Bone marrow (tissue), 2 donors: ENCODE measurements at places on chromosomes 2 and 18.

DNA sequence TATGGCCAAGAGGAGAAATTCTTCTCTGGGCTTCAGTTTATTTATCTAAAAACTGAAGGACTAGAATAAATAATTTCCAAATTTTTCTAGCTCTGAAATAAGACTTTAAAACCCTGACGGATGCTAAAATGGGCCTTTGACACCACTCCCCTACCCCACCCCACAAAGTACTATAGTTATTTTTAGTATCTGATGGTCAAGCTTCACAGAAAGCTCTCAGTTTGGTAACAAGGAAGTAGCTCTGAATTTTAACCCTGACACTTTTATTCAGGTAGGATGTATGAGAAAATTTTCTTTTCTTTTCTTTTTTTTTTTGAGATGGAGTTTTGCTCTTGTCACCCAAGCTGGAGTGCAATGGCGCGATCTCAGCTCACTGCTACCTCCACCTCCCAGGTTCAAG lies 2.4 kb downstream of the RBKS start:
- DNase-seq: no peak

DNA sequence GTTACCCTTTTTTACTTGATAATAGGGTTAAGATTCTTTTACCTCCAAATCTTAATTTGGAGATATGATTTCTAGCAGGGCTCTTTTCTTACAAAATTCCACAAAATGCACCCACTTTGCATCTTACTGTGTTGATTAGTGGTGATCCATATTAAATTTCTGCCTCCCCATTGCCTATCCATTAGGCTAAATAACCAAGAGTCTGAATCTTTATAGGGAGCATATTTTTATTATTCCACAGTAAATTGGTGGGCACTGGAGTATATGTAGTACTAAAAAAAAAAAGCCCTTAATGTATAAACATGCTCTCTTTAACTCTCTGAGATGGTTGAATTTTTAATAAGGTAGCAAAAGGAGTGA lies 8.1 kb upstream of the TXNDC2 start:
- no peak for DNase-seq

DNA sequence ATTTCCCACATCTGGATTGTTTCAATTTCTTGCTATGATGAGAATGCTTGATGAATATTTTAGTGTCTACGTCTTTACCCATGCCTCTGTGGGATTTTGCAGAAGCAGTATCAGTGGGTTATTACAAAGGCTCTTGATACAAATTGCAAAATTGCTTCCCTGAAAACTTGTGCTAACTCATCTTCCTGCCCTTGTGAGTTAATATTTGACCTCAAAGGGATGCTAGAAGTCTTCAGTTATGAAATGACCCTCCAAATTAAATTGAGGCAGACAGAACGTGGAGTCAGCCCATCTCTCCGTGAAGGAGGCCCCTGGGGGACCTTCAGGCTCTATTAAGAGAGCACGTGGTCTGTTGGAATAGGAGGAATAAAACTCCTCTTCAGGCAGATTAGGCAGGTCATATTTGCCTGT lies 239.2 kb upstream of the HS6ST1 start:
- no peak for DNase-seq

DNA sequence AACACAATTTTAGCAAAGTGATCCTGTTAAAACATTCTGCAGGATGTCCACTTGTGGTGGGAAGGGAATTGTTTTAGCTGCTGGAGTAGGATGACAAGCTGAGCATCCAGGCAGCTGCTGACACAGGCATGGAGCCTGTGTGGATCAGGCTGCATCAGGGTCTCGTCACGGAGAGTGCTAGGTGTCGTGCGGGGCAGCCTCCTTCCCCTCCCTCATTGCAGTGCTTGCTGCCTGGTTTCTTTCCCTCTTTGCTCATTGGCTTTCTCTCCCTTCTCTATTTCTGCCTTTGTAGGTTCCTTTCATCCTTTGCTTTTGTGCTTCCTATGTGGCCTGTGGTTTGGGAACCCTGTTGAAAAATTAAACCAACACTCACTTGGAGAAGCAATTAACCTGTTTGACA lies 172.9 kb downstream of the TPGS2 start:
- DNase-seq: no peak

DNA sequence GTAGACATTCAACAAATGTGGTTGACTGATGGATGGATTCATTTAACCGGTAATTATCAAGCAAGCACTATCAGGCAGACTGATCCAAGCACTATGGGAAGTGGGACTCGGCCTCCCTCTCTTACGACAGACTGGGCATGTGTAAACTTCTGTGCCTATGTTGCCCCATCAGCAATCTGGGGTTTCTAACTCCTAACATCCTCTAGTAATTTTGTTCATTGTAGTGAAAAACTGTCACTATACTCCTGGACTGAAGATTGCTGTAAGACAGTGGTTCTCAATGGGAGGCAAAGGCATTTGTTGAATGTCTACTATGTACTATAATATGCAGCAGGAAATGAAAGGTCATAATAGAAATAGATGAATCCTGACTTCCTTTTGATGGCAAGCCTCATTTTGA lies 51.2 kb upstream of the CREB1 start:
- no peak for DNase-seq

DNA sequence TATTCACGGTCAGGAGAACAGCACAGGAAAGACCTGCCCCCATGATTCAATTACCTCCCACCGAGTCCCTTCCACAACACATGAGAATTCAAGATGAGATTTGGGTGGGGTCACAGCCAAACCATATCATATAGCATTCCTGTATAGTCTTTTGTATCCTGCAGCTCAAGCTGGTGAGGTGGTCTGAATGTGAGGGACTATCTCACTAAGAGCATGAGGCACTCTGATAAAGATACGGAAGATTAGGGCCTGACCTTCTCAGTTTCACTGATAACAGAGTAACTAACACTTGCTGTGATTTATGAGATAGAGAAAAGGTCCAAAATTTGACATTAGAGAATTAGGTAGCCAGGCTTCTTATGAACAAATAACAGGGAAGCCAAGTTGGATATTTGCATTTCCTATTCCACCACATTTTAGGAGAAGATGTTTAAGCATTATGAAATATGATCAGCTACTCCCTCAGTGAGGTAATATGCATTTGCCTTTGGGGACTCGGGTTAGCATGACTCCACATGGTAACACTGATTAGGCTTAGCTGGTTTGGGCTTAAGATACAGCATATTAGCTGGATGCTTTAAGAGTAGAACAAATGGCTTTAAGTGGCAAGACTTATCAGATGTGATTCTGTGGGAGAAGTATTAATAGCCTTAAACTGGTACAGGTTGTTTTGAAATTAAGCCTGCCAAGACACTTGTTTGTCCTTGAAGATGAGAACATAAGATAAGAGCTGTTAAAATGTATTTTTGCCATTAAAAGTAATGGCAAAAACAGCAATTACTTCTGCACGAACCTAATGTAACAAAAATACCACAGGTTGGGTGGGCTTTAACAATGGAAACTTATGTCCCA lies 106.9 kb upstream of the MSTN start:
- DNase-seq: no peak

GRCh38 chr2:144946263-144946662 lies 426.3 kb upstream of the ZEB2 start:
- DNase-seq: no peak

GRCh38 chr2:188410504-188411235 lies 119.0 kb downstream of the GULP1 start:
- DNase-seq: no peak

- no peak for DNase-seq
Observed at GRCh38 chr2:45898819-45899218, 247.3 kb downstream of the PRKCE start.

DNA sequence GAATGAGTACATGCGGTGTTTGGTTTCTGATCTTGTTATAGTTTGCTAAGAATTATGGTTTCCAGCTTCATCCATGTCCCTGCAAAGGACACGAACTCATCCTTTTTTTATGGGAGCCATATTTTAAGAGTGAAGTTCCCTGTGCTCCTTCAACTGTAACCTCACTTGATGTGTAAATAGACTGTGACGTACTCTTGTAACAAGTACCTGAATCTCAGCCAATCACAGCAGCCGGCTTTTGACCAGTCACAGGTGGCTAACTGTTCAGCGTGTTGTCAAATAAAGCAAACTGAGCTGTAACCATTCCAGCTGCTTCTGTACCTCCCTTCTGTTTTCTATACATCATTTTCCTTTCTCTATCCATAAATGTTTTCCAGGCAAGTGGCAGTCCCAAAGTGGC lies 774.3 kb upstream of the HS6ST1 start:
- no peak for DNase-seq

GRCh38 chr2:232319067-232319802 lies 59.3 kb upstream of the ALPP start:
- no peak for DNase-seq

DNA sequence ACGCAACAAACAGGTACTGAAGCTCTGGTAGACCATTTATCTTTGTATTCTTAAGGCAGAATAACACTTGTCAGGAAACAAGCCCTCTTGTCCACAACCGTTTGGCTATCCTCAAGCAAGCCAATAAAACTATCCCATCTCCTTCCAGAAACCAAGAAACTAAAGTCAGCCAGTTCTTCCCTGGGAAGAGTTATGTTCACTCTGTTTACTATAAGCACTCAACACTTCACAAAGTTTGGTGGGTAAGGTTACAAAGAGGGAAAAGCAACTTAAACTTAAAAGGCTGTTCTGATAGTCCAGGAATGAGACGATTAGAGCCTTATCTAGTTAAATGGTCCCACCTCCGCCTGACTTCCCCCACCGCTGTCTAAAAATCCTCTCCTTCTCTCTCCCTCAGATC lies 25.6 kb downstream of the LRP2 start:
- DNase-seq: no peak

DNA sequence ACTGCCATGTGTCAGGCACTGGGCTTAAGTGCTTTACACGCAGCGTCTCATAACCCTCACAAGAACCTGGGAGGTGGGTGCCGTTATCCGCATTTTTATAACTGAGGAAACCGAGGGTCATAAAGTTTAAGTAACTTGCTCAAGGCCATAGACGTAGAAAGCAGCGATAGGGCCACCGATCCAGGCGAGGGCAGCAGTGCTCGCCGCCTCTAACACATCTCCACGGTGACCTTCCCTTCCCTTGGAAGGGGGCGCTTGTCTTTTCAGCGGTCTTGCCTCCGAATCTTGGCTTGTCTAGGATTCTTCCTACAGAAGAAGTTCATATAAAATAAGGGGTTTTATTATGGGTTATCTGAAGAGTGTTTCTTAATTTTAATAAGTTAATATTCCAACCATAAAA lies 186.6 kb downstream of the GBX2 start:
- DNase-seq: no peak

GRCh38 chr18:77395953-77396352 lies 146.3 kb downstream of the GALR1 start:
- DNase-seq: no peak

DNA sequence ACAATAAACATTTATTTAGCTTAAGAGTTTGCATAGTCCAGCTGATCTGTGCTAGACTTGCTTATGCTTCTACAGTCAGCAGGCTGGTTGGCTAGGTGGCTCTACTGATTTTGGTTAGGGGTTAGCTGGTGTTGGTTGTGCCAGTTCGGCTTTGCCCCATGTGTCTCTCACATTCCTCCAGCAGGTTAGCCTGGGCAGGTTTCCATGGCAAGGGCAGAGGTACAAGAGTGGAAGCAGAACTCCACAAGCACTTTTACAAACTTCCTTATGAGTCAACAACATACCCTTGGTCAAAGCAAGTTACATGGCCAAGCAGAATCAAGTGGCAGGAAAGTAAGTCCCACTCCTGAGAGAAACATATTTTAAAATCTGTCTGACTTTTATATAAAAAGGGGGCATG lies 82.3 kb downstream of the SS18 start:
- DNase-seq: no peak

DNA sequence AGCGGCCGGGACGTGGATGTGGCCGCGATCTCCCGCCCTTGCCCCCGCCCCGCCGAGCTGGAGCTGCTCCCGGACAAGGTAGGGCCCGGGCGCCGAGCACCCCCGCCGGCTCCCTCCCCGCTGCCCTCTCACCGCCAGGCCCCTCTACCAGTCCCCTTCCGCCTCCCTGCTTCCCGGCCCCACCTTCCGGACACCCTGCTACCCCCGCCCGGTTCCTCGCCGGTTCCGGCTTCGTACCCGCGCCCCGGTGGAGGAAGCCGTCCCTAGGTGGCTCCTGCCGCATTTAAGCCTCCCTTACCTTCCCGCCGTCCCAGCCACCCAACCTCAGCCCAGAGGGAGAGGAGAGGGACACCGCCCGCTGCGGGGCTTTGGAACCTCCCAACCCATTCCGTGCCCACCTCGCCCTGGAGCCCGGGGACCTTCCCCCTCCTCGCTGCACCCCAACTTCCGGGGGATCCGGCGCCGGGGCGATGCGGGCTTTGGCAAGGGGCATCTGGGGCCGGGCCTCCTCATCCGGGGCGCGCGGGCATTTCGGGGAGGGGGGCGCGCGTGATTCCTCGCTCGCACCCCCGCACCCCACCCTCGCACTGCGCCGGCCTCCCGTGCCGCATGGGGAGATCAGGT lies 475 bp downstream of the B3GNT2 start:
- peak; percentile 76 for DNase-seq

- no peak for DNase-seq
Observed at GRCh38 chr2:201058914-201059313, 12.6 kb downstream of the HYCC2 start.

- no peak for DNase-seq
Observed at GRCh38 chr2:149737896-149738295, 150.3 kb upstream of the MMADHC start.

GRCh38 chr2:60565472-60565871 lies 12.0 kb upstream of the BCL11A start:
- peak; percentile 48 for DNase-seq

- DNase-seq: no peak
Observed at GRCh38 chr2:30213907-30214463, 17.3 kb upstream of the LBH start.

- no peak for DNase-seq
Observed at GRCh38 chr2:213723041-213723560, 438.8 kb downstream of the SPAG16 start.

DNA sequence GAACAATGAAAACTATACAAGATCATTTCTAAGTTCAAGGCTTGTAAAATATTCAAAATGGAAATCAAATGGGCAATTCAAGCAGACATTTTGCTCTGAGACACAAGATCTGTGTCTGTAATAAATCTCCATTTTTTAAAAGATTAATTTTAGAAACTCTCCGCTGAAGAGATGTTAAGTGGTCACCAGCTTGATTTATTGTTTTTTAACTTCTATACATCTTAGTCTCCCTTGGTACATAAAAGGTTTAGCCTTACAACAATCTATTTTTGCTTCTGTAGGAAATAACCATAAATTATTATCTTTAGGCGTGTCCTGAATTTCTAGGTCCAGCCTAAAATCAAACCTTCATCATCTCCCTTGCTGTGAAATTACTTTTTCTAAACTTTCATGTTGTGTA lies 553.6 kb downstream of the NRXN1 start:
- no peak for DNase-seq

GRCh38 chr2:180742801-180743200 lies 237.6 kb upstream of the UBE2E3 start:
- DNase-seq: no peak

- DNase-seq: no peak
Observed at GRCh38 chr2:5985536-5986385, 293.6 kb downstream of the SOX11 start.

GRCh38 chr2:78870343-78870967 lies 155.0 kb upstream of the REG3G start:
- no peak for DNase-seq

GRCh38 chr2:192159736-192160135 lies 35.0 kb downstream of the TMEFF2 start:
- DNase-seq: no peak
